Uterine smooth muscle cell (primary cell): ENCODE measurements at places on chromosomes 7 and 10. TPM values are rescaled to one million over a fixed set of nuclear protein-coding genes. Genes with fewer than 3 reads are reported as not detected.

ACSL5 gene
- 0.22 and 0.50 TPM in 2 replicates for total RNA-seq

ZNF32 gene
- 20.6 and 29.9 TPM in 2 replicates for total RNA-seq

VWDE gene
- under 0.01 and 0.33 TPM in 2 replicates for total RNA-seq

C10orf62 gene
- 0.11 and 0.37 TPM in 2 replicates for total RNA-seq

ICA1 gene
- total RNA-seq: 1.3 and 2.7 TPM in 2 replicates
